Stimulated activated CD8-positive, alpha-beta memory T cell treated with anti-CD3 and anti-CD28 coated beads, Interleukin-4, amount 100 ng/mL, for 48 hours (primary cell): ENCODE measurements at places on chromosomes 4 and X.

- DNase-seq: no peak
Observed at GRCh38 chrX:54615109-54615508, 85.1 kb downstream of the GNL3L start.

DNA sequence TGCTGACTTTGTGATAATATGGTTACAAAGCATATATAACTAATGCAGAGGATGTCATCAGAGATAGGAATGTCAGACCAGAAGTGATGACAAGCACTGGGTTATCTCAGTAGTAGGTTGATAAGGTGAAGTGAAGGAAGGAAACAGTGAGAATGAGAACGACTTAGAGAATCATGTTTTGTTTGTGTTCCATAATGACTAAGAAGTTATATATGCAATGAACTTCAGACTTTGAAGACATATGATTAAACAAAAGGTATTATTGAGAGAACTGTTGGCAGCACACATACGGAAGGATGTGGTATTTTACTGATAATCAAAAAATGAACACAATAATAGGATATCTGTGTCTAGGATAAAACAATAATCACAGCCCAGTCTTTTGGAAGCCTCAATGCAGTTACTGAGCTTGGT is 18.3 kb upstream of the HHIP start:
- no peak for DNase-seq

DNA sequence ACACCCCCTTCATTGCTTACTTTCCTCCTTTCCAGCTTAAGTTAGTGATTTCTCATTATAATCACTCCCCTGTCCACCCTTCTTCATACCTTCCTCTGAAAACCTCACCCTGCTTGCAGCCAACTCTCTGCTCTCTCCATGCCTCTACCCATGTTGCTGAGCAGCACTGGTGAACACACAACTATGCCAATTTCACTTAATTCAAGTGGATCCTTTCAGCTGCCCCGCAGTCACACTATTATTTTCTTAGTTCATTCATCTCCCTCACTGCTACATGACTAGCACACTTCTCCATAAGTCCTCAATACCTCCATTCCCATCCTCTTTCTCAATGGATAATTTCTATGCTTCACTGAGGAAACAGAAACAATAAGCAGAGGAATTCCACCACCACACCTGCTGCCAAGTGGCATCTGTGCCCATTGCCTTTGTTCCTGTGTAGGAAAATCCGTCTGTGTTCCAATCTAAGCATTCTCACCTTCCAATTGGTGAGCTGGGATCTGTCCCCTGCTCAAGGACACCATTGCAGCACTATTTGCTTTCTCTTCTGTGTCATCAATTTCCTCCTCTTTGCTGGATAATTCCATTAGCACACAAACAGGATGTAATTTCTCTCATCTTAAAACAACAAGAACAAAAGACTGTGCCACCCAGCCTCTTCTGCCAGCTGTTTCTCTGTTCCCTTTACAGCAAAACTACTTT is 25.2 kb upstream of the PRSS48 start:
- no peak for DNase-seq

DNA sequence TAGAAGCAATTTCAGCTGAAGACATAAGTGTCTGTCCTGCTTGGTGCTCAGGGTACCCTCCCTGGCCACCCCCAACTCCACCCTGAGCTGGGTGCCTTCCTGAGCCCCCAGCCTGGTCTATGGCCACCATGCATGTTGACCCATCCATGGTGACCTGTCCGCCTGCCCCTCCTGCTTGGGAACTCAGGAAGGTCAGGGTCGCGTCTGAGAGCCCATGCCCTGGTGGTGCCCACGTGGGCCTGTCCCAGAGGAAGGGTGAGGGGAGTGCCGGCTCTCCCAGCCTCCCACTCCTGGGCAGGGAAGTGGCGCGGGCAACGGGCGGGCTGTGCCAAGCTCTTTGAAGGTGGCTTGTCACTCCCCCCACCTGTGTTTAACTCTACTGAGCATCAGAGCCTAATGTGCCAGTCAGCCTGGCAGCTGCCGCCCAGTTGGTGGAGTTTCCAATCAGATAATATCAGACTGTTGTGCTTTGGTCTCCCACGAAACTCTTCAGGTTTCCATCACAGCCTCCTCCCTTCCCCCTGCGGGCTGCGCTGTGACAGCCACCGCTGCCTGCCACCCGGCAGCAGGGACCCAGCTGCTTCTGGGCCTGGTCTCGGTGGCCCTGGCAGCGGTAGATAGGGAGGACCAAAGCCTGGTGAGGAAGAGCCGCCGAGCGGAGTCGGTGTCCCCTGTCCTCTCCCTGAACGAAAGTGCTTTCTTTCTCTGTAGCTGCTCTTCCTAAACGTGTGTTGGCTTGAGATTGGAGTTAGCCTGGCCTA is 4.8 kb downstream of the SH3BP2 start:
- peak; percentile 66 for DNase-seq

GRCh38 chr4:128456171-128456570 is 168.6 kb upstream of the PGRMC2 start:
- no peak for DNase-seq

GRCh38 chr4:166527500-166527899 is 654.5 kb downstream of the TLL1 start:
- DNase-seq: no peak

GRCh38 chr4:140533951-140534480 is 10.0 kb downstream of the ELMOD2 start:
- DNase-seq: no peak

GRCh38 chrX:54807524-54808108 is at the start of gene MAGED2:
Gene MAGED2 (plus strand): TSS chrX:54807745. CDS start chrX:54809332, 1,587 bp downstream.
- peak; percentile 27 for DNase-seq
